ENCODE measurements at places on chromosomes 13 and 19.
A peak's percentile ranks its signal among the peaks of the same experiment; 100 is the strongest.

- no peak for DNase-seq
Observed at GRCh38 chr13:30456290-30456689, 9.4 kb downstream of the HMGB1 start.

- peak; percentile 95 for DNase-seq
Observed at GRCh38 chr19:57947419-57948134, at the start of gene ZNF256. Gene ZNF256 (minus strand): TSS chr19:57947706. CDS start chr19:57947474, 232 bp downstream.

DNA sequence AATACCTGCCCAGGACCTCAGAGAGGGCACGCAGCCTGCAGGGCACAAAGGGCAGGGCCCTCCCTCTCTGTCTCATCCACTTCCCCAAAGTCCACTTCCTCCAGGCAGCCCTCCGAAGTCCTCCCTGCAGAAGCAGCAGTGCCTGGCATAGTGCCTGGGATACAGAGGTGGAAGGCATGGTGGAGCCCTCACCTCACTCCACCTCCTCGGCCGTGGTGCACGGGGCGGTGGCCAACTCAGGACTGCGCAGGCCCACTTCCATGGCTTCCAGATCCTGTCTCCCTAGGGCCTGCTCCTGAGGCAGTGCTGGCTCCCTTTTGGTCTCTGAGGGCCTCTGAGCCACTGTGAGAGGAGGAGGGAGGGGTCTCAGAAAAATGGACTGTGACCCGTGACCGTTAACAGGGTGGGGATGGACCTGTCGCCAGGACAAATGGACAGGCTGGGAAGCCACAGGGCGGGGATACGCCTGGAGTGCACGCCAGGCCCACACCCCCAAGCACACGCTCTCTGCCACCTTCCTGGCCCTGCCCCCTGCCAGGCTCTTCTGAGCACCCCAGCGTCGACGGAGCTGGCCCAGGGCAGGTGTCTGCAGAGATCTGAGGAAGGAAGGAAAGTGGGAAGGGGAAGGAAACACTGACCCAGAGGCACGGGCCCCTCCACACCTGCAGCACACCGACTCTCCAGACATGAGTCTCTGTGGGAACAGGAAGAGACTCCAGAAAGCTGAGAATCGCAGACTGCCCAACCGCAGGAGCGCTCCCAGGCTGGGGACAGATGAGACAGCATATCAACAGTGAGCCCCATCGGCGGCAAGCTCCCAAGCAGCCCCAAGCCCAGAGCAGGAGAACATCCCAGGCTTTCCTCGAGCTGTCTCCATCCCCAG lies 8.4 kb downstream of the REXO1 start:
- DNase-seq, result no peak

- DNase-seq, result peak; percentile 74
Observed at GRCh38 chr19:54178581-54179261, 5.8 kb upstream of the TMC4 start.

GRCh38 chr13:48729856-48730255 lies 76.1 kb downstream of the CYSLTR2 start:
- DNase-seq, result no peak

- no peak for DNase-seq
Observed at GRCh38 chr13:105602956-105603670, 932.3 kb downstream of the EFNB2 start.

- no peak for DNase-seq
Observed at GRCh38 chr13:109586509-109587346, 199.7 kb downstream of the IRS2 start.

DNA sequence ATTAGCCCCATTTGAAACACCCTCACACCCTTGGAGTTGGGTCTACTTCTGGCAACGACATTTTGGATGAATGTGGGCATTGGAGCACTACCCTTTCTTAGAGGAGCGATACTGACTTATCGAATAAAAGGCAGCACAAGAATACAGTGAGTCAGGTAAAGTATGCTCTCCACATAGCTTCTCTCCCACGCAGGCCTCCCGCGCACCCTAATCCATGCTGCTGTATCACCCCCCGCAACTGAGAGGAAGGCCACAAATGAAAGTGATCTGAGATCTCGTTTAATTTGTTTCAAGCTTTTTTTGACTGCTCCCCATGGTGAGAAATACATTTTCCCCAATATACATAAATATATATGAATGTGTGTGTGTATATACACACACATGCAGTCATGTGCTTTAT lies 25.4 kb upstream of the AKAP11 start:
- no peak for DNase-seq

DNA sequence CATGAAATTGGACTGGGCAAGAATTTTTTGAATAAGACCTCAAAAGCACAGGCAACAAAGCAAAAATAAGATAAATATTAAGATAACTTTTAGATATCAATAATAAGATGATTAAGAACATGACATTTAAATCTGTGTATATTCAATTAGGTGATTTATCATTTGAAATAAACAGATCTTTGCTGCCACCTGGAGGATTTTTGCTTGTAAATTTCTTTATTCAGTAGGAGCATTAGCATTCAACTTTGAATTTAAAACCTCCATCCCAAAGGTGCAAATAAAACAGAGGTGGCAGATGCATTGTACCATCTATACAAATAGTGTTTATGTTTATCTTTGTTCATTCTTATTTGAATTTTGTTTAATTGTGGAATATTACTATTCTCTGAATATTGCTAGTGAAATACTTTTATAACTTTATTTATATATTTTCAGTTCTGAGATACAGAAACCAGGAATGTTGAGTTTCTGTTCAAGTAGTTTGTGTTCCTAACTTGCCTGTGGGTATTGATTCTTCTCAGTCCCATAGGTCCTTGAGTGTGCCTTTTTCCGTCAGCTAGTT lies 20.9 kb downstream of the COG6 start:
- DNase-seq, result peak; percentile 15

DNA sequence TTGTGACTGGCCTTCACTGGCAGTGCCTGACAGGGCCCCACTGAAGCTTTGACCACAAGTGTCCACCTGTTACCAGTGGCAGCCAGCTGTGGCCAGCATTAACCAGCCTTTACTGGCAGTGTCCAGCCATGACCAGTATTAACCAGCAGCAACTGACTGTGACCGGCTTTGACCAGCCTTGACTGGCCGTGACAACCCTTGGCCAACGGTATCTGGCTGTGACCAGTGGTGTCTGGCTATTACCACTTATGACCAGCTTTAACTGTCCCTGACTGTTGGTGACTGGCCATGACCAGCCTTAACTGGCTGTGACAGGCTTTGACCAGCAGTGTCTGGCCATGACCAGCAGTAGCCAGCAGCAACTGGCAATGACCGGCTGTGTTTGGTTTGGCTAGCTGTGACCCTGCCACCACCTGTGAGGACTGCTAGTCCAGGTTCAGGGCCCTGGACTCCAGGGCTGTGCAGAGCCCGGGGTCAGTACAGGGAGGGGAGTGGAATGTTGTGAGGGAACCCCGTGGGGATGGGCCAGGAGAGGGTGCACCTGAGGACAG lies 32.2 kb downstream of the CKM start:
- no peak for DNase-seq

DNA sequence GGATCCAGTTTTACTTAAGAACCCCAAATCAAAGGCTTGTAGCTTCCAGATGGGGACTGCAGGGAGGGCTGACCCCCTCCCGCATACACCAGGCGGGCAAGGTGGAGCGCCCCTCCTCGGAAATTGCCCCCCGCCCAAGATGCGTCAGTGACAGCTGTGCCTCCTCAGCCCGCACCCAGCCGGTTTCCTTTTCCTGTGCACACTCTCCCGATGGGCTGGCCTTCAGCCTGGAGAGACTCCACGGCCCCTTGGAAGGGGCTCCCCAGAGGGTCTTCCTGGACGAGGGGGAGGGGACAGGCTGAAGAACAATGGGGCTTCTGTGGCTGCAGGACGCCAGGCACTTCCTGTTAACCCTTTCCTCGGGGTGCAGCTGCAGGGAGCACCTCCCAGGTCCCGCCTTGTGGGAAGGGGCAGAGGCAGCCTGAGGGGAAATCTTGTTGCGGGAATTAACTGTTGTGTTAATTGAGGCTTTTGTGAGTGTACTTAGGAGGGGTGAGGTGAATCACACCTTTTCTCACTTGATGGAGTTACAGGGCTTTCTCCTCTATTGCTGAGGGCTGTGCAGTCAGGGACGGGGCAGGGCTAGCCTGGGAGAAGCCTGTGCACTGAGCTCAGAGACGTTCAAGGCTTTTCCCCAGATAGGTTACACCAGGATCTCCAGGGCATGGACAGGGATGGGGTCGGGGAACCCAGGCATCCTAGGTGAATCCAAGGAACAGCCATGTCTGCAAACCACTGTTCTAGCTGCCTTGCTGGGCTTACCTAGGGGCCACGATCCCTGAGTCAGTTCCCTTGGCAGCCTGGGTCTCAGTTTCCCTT lies 14.3 kb downstream of the IER2 start:
- peak; percentile 95 for DNase-seq

DNA sequence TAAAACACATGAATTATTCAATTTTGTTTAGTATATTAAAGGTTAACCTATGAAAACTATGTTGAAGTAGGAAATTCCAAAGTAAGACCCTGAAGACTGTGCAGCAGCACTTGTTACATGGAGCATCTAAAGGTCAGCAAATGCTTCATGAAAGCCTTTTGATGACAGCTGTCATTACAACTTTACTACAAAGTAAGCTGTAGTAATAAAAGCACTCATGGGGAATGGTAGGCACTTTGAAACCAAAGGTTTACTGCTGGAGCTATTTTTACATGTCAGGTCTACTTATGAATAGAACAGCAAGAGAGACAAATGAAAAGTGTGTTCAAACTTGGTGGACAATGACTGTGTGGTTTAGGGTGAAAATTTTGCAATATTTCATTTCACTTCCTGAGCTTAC lies 672.5 kb upstream of the PCDH20 start:
- no peak for DNase-seq

DNA sequence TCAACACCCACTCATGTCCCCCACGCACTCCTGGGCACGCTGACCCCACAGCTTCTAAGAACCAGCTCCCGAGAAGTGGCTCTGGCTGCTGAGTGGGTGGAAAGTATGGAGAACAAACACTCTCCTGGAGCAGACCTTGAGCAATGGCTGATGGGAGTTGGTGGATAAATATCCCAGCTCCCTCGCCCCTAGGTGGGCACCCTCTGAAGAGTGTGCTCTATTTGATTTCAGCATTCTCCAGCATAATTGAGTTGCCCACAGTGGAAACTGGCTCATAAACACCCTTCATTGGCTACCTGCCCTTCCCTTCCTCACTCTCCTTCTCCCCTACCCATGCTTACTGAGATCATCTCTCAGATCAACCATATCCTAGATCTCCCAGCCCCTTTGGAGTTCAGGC lies 41.5 kb upstream of the ADGRE5 start:
- DNase-seq, result no peak

GRCh38 chr19:13987101-13987890 lies 18.8 kb downstream of the RFX1 start:
- no peak for DNase-seq

- no peak for DNase-seq
Observed at GRCh38 chr13:113602291-113602988, 17.9 kb downstream of the TFDP1 start.

- no peak for DNase-seq
Observed at GRCh38 chr19:10338940-10339339, 484 bp downstream of the ICAM3 start.

- DNase-seq, result no peak
Observed at GRCh38 chr19:4324228-4324627, 14.4 kb downstream of the STAP2 start.

- no peak for DNase-seq
Observed at GRCh38 chr13:109500146-109500773, 286.1 kb downstream of the IRS2 start.

DNA sequence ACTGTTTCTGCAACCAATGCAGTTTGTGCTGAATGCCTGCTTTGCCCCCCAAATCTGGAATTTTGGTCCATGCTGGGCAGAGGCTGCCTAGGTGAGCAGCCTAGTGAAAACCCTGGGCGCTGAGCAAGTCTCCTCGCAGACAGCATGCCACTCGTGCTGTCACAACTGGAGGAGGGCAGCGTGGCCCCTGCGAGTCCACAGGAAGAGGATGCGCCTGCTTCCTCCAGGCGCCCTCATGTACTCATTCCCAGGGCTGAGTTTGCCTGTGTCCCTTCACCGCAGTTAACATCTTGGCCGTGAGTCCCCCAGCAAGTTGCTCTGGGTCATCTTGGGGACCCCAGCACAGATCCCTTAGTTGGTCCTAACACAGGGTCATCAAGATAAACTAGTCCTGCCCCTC lies 26.2 kb upstream of the TMEM160 start:
- DNase-seq, result no peak

DNA sequence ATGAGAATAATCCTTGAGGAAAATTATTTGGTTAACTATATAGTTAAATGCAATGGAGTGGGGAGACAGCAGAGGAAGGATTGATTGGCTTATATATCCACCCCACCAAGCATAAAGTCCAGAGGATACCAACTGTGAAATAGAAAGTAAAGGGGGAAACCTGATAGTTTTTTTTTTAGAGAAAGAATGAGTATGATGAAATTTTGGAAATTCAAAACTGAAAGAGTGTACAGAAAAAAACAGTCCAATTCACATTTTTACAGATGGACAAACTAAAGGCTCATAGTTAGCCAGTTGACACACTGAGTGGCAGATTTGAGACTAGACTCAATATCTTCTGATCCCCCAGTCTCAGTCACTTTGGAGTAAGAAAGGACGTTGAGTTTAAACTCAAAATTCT lies 51.1 kb downstream of the FNDC3A start:
- no peak for DNase-seq

DNA sequence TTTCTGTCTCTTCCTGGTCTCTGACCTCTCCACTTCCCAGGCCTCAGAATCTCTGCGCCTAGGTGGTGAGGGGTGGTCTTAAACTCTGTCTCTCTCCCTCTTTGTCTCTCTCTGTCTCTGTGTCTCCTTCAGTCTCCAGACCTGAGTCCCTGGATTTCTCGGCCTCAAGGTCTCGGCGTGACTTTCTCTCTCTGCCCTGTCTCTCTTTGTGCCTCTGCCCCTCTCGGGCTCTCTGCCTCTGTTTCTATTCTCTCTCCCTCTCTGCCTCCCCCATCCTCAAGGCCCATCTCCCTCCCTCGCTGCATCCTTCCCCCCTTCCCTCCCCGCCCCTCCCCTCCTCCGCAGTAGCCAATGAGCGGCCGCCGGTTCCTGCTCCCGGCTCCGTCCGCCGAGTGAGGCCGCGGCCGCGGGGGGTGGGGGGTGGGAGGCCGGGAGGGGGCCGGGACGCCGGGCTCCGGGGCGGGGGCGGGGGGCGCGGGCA lies at the start of gene CACNG7:
Gene CACNG7, plus strand, starts transcription at position 344 of the 481 bp plus-strand sequence. CDS start 3,554 bp downstream, outside the sequence.
- DNase-seq, result no peak

DNA sequence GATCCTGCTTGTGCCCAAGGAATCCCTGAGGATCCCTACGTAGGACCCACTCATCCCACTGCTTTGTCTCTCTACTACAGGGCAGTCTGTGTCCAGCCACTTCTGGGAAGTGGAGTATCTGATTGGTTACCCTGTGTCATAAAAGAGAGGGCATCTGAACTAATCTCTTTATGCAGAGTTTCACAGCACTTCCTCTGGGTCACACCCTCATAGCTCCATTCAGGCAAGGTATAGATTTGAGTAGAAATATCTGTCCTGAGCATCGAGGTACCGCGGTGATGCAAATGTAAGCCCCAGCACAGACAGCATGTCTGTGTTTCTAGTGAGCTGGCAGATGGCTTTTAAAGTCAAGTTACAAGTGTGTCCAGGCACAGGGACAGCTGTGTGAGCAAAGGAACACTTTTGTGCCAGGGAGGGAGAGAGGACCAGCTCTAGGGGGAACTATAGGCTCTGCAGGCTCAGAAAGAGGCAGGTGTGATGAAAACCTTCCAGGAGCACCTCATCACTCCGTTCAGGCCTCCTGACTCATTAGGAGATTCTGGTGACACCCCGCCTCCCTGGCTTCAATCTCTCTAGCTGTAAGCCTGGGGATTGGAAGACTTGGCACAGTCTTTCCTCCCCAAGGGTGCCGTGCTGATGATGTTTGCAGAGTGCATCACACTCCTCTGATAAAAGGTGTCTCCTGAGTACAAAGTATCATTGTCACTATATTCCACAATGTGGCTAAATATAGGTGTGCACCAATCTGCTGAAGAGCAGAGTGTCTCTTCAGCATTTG lies 84.3 kb upstream of the UBL3 start:
- DNase-seq, result peak; percentile 66

GRCh38 chr19:34788074-34788473 lies 15.1 kb upstream of the ZNF599 start:
- no peak for DNase-seq
